ENCODE measurements at places on chromosomes 2 and 18.

- no peak for DNase-seq
Observed at GRCh38 chr2:33681364-33681757, 82.3 kb upstream of the FAM98A start.

DNA sequence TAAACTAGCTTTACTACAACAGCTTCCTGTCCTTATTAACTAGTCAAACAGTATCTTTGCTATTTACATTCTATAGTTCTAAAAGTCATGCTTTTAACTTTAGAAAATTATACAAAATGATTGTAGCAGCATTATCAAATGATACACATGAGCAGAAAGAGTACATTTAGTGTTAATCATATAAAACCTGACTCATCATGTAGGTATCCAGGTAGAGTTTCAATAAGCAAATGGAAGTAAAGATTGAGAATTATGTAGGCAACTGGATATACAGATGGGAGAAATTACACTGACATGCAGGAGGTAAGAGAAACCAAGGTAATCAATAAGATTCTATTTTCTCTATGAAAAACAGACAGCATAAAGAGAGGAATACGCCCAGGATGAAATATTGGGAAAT lies 33.8 kb downstream of the TRIP12 start:
- DNase-seq, result no peak

DNA sequence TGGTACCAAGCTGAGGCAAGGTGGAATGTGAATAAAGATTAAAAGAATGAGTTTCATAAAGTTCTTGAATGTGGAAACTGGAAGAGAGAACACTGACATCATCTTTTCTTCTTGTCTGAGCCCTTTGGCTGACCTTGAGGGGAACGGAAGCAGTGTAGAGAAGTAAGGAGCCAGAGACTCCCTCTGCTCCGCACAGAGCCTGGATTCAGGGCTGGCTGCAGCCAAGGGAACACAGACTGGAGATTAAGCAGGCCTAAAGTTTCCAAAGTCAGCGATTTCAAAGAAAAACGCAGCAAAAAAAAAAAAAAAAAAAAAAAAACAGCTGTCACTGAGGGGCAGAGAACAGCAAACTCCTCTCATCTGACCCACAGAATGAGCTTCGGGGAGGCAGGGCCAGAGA lies 19.3 kb upstream of the ALK start:
- no peak for DNase-seq

- no peak for DNase-seq
Observed at GRCh38 chr2:154452471-154452870, 246.0 kb upstream of the KCNJ3 start.

DNA sequence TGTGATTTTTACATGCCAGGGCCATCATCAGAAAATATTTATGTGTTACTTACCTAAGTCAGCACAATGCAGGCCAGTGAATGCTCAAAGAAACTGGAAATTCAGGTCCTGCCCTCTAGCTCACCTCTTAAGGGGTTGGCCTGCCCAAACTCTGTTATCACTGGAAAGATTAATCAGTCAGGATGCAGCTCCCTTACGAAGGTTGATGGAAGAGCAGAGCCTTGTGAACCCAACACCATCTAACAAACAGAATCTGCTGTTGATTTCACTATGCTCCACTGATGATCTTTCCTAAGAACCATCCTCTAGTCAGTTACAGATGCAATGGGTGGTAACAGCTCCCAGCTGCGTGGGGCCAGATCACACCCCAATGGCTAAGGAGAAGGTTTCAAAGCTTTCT lies 38.2 kb downstream of the SOX11 start:
- DNase-seq, result no peak

GRCh38 chr18:50654658-50655550 lies 95.0 kb downstream of the MAPK4 start:
- DNase-seq, result no peak

DNA sequence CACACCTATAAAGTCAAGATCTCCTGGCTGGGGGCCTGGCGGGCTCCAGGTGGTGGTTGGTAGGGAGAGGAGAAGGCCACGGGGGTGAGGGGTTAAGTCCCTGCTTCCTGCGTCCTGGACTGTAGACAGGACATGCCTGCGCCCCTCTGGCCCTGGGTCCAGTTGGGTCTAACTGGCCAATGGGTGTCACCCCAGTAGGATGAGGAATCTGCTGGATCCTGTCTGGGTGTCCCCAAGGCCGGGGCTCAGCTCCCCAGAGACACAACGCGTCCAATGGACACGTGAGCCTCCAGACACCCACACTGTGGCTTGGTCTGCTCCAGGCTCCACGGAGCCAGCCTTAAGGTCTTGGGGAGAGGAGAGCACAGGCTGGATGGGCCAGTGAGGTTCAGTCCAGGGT lies 19.6 kb downstream of the AQP12A start:
- DNase-seq, result no peak

DNA sequence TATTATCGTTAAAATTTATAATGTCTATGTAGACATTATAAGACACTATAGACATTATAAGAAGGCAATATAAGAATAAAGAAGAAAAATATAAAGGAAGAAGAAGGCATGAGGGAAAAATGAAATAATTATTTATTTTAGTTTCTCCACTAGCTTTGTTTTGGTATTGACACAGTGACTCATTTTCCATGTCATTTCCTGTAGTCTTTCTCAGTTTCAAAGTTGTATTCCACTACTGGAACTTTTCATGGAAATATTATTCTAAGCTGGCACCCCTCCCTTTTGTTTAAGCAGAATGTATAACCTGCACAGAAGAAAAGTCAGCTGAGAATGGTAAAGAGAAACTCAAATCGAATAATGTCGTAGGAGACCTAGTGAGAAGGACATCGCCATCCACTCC lies 234.2 kb upstream of the NETO1 start:
- DNase-seq, result no peak

- no peak for DNase-seq
Observed at GRCh38 chr2:121536347-121536746, 5.7 kb downstream of the RNU4ATAC start.

All from NCI-H2107 (cell line).